ENCODE measurements at places on chromosomes 6 and 20.

DNA sequence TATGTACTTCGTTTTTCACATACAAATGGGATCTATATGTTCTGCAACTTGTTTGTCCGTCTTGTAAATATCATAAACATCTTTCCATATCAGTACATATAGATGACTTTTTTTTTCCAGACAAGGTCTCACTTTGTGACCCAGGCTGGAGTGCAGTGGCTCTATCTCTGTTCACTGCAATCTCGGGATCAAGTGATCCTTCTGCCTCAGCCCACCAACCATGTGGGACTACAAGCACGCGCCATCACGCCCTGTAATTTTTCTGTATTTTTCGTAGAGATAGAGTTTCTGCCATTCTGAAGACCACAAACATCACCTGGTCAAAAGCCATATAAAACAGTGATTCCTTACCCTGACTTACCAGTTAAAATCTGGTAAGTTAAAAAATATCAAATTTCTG is 37.7 kb upstream of the SYNCRIP start:
- DNase-seq: no peak

GRCh38 chr6:119241111-119241465 is 108.5 kb downstream of the MAN1A1 start:
- DNase-seq: no peak

DNA sequence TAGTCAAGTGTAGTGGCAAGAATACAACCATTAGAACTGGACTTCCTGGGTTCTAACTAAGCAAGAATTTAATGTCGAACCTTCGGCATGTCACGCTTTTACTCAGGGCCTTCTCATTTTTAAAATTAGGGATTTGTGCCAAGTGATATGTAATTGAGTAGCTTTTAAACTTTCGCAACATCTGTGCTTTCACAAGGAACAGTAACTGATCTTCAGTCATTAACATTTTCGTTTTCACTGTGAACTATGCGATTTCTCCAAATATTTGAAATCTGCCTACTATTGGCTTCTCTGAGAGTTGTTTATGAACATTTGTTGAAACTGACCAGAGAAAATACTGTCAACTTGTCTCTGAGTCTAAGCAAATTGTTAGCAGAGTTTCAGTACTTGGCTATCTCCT is 27.6 kb downstream of the GRM1 start:
- no peak for DNase-seq

GRCh38 chr20:46696791-46697279 is 7.6 kb upstream of the TP53RK start:
- no peak for DNase-seq

GRCh38 chr6:65745614-65746013 is 38.6 kb upstream of the EYS start:
- DNase-seq: no peak

GRCh38 chr20:389220-389619 is 8.7 kb downstream of the TRIB3 start:
- DNase-seq: no peak

DNA sequence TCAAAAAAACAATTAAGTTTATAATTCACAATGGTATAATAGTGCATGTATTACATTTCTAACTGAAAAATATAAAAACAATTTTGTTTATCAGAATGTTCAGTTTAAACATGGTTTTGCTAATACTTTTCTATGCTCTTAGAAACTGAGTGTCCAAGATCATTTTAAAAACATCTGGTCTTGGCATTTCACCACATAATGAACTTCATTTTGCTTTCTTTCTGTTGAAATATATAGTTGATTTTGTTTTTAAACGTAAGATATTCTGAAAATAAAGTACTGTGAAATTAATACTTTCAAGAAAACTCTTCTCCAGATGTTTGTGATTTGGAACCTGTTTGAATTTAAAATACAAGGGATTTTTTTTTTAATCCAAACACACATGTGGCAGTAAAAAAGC is 264.4 kb downstream of the COL12A1 start:
- DNase-seq: no peak

Data from stimulated activated CD8-positive, alpha-beta memory T cell treated with anti-CD3 and anti-CD28 coated beads, Interleukin-2, amount 100 ng/mL, for 1 hour (primary cell).